ENCODE measurements at places on chromosomes 16 and 17. TPM values are rescaled to one million over a fixed set of nuclear protein-coding genes. Genes with fewer than 3 reads are reported as not detected.

GAN gene
- 16.9 TPM for total RNA-seq

DNA sequence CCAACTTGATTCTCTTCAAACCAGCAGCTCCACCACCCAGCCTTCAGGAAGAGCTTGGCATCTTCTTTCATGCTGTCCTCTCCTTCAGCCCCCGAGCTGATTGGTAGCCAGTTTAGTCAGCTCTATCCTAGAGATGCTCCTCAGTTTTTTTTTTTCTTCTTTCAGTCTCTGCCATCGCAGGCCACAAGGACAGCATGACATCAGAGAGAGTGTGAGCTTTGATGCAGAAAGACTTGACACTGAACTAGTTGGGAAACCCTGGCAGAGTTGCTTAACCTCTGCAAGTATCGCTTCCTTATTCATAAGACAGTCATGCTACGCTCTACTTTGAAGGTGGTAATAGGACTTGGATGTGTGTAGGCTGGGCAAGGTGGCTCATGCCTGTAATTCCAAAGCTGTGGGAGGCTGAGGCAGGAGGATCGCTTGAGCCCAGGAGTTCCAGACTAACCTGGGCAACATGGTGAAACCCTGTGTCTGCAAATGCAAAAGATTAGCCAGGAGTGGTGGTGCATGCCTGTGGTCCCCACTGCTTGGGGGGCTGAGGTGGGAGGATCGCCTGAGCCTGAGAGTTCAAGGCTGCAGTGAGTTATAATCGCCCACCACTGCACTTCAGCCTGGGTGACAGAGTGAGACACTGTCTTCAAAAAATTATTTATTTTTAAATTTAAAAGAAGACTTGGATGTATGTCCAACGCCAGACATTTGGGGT, 2.6 kb downstream of the CD300LB start:
- no peaks in the 10 kb centered on the region for H3K36me3 ChIP-seq
- DNase-seq: no peak
- no peak overlapping the region for H3K4me3 ChIP-seq
- peaks cover 3% of the 10 kb centered on the region for H3K4me1 ChIP-seq

DNA sequence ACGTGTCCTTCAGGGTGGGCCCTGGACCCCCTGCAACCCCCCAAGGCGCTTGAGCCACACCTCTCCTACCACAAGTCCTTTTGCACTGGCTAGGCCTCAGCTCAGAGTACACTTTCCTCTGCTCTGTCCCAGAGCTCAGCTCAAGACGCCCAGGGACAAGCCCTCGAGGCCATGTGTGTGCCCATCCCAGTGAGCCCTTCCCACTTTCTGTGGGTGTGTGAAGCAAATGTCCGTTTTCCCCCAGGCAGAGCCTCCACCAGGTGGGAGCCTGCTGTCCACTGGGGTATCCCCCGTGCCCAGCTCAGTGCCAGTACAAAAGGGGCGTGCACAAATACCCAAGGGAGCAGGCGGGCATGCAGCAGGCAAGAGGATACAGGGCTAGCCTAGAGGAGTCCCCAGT, 18.4 kb downstream of the KIFC3 start:
- no peak overlapping the region for H3K27ac ChIP-seq
- no peak overlapping the region for H3K4me3 ChIP-seq
- peaks cover 6% of the 10 kb centered on the region for H3K4me1 ChIP-seq

DNA sequence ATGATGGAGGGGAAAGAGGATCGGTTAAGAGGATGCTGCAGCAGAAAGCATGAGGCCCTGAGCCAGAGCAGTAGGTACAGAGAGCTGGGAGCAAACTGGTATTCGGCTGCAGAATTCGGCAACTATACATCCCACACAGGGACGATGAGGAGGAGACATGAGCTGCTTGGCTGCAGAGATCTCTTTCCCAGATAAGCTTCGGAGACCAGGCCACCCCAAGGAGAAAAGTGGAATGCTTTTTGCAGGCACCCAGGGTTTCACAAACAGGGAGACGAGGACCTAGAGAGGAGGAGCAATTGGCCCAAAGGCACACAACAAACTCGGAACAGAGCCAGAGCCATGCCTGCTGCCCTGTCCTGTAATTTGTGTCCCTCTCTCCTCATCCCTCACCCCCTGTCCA, 62.0 kb downstream of the TMEM132E start:
- DNase-seq: no peak
- no peak overlapping the region for H3K27ac ChIP-seq
- H3K4me3 ChIP-seq: no peak overlapping the region
- peaks cover 21% of the 10 kb centered on the region for H3K36me3 ChIP-seq

- peaks cover 6% of the 10 kb centered on the region for H3K4me1 ChIP-seq
- no peak overlapping the region for H3K27ac ChIP-seq
- H3K4me3 ChIP-seq: no peak overlapping the region
- H3K36me3 ChIP-seq: peaks cover 55% of the 10 kb centered on the region
These were observed 29.4 kb upstream of the SLC38A8 start for GRCh38 chr16:84072014-84072413.

- no peaks in the 10 kb centered on the region for H3K36me3 ChIP-seq
- no peaks in the 10 kb centered on the region for H3K27me3 ChIP-seq
- peaks cover 34% of the 10 kb centered on the region for H3K4me1 ChIP-seq
- no peak overlapping the region for H3K27ac ChIP-seq
- no peak overlapping the region for H3K4me3 ChIP-seq
These were observed 431.2 kb downstream of the SLC39A11 start for GRCh38 chr17:72661116-72661944.

GLP2R gene
- total RNA-seq: 1.8 TPM

PIP4K2B gene
- total RNA-seq: 66.1 TPM

DNA sequence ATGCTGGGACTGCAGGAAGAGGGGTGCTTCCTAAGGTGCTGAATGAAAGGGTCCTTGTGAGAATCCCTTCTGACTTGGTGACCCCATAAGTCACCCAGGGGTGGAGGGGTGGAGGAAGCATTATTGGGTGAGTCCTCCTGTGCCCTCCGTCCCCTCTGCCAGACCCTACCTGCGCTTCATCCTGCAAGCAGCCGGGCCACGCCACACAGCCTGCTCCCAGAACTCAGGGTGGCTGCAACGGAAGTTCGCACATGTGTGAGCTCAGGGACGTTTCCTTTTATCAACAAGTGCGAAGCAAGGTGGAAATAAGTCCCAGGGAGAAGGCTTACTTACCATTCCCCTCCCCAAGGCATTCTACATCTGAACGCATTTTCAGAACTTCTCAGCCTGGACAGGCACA, 40.9 kb downstream of the COX4I1 start:
- H3K4me1 ChIP-seq: peaks cover 2% of the 10 kb centered on the region
- DNase-seq: no peak
- H3K27me3 ChIP-seq: peaks cover 9% of the 10 kb centered on the region
- H3K36me3 ChIP-seq: no peaks in the 10 kb centered on the region

GUCY2D gene
- 0.39 TPM for total RNA-seq

CCL14 gene
- 1.7 TPM for total RNA-seq

GRCh38 chr16:7946142-7946541, 613.5 kb downstream of the RBFOX1 start:
- no peak overlapping the region for H3K4me3 ChIP-seq
- no peaks in the 10 kb centered on the region for H3K36me3 ChIP-seq
- H3K27ac ChIP-seq: no peak overlapping the region
- no peaks in the 10 kb centered on the region for H3K4me1 ChIP-seq

DNA sequence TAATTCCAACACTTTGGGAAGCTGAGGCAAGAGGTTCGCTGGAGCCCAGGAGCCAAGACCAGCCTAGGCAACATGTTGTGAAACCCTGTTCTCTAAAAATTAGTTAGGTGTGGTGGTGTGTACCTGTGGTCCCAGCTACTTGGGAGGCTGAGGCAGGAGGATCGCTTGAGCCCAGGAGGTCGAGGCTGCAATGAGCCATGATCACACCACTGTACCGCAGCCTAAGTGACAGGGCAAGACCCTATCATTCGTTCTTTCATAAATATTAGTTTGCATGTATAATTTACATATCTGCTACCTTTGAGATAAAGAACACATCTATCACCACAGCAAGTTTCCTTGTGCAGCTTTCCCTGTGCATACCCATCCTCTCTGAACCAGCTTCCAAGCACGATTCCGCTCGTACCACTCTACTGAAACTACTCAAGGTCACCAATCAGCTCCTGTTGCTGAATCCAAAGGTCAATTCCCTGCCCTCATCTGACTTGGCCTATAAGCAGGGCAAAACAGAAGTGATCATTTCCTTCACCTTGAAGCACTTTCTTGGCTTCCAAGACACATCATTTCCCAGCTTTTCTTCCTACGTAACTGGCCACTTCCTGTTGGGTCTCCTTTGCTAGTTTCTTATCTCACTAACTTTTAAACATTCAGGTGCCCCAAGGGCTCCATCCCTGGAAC, 49.1 kb downstream of the GRB2 start:
- no peak overlapping the region for H3K27ac ChIP-seq
- H3K4me1 ChIP-seq: peaks cover 4% of the 10 kb centered on the region
- no peak for DNase-seq
- H3K4me3 ChIP-seq: no peak overlapping the region
- H3K27me3 ChIP-seq: no peaks in the 10 kb centered on the region
- no peaks in the 10 kb centered on the region for H3K36me3 ChIP-seq

SNX20 gene
- 0.61 TPM for total RNA-seq

KRT33B gene
- 0.20 TPM for total RNA-seq

DNA sequence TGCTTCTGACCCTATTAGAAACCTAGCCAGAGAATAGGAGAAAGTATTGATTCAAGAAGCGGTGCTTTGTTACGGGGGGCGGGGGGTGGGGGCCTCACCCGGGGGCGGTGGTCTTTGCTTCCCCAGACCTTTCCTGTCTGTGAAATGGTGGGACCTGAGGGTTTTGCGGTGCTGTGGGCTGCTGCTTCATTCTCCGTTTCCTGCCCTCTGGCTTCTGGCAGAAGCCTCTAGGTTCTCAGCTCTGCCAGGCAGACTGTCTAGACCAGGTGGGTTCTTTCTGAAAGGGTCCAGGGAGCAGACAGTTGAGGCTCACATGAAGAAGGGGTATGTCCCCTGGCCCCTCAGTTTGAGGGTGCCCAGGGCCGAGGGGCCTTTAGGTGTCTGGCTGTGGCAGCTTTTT, 14.0 kb downstream of the GSE1 start:
- peaks cover 41% of the 10 kb centered on the region for H3K36me3 ChIP-seq
- H3K27ac ChIP-seq: no peak overlapping the region
- H3K27me3 ChIP-seq: no peaks in the 10 kb centered on the region

- H3K36me3 ChIP-seq: no peaks in the 10 kb centered on the region
- H3K27ac ChIP-seq: no peak overlapping the region
- H3K27me3 ChIP-seq: no peaks in the 10 kb centered on the region
- no peak for DNase-seq
These were observed 193.1 kb upstream of the IRX6 start for GRCh38 chr16:55130911-55131310.

- no peak overlapping the region for H3K27ac ChIP-seq
- H3K27me3 ChIP-seq: no peaks in the 10 kb centered on the region
- peak; percentile 86 for DNase-seq
- no peaks in the 10 kb centered on the region for H3K4me1 ChIP-seq
- H3K36me3 ChIP-seq: peaks cover 52% of the 10 kb centered on the region
These were observed 92.7 kb downstream of the ABCC1 start for GRCh38 chr16:16042076-16042475.

GRCh38 chr17:62855156-62855555, 47.0 kb upstream of the MARCHF10 start:
- no peaks in the 10 kb centered on the region for H3K36me3 ChIP-seq
- DNase-seq: no peak
- H3K4me1 ChIP-seq: no peaks in the 10 kb centered on the region
- H3K27ac ChIP-seq: no peak overlapping the region
- H3K27me3 ChIP-seq: no peaks in the 10 kb centered on the region

ASB16 gene
- total RNA-seq: 0.11 TPM

- no peaks in the 10 kb centered on the region for H3K27me3 ChIP-seq
- DNase-seq: no peak
- peaks cover 6% of the 10 kb centered on the region for H3K4me1 ChIP-seq
These were observed 109.0 kb upstream of the FAM20A start for GRCh38 chr17:68710035-68710780.

ABCC6 gene
- total RNA-seq: 3.4 TPM

DNA sequence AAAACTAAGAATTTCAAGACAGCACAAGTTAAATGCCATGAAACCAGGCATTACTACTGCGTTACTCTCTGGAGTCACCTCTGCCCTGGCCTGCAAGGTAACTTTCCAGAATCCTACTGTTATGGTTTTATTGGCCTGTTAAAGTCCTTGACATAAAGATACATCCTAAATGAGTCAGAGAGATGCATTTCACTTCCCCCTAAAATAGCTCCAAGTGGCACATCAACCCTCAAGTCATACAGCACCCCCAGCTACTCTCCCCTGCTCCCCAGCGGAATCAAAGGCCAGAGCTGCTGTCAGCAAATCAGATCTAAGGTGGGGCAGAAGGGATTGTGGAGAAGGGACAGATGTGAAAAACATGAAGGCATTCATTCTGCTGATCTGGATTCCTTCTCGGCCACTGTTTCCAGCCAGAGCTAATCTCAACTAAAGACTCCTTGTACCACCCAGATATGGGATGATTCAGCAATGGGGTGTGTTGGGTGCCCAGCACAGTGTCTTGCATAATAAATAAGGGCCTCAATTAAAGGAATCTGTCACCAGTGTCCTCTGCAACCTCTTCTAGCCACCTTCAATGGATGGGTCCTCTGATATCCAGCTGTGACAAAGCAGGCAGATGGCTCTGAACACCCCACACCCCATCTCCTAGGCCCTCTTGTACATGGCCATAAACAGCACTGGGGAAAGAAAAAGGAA, 8.5 kb upstream of the CCL1 start:
- no peaks in the 10 kb centered on the region for H3K27me3 ChIP-seq
- H3K27ac ChIP-seq: no peak overlapping the region
- no peaks in the 10 kb centered on the region for H3K4me1 ChIP-seq
- H3K36me3 ChIP-seq: no peaks in the 10 kb centered on the region
- DNase-seq: no peak
- no peak overlapping the region for H3K4me3 ChIP-seq

FNDC8 gene
- not detected for total RNA-seq

KRTAP2-3 gene
- not detected for total RNA-seq

RAB37 gene
- total RNA-seq: 2.5 TPM

GRCh38 chr16:74713876-74714275, 13.2 kb upstream of the MLKL start:
- no peak for DNase-seq
- H3K36me3 ChIP-seq: peaks cover 2% of the 10 kb centered on the region
- no peaks in the 10 kb centered on the region for H3K27me3 ChIP-seq
- no peak overlapping the region for H3K27ac ChIP-seq
- H3K4me1 ChIP-seq: peaks cover 5% of the 10 kb centered on the region

KRT39 gene
- not detected for total RNA-seq

GRCh38 chr16:75565640-75566039, 539 bp upstream of the GABARAPL2 start:
- H3K4me3 ChIP-seq: peak overlapping the region; percentile 97
- peaks cover 26% of the 10 kb centered on the region for H3K4me1 ChIP-seq
- DNase-seq: no peak
- no peaks in the 10 kb centered on the region for H3K27me3 ChIP-seq
- H3K27ac ChIP-seq: peak overlapping the region; percentile 89
- peaks cover 24% of the 10 kb centered on the region for H3K36me3 ChIP-seq

DNA sequence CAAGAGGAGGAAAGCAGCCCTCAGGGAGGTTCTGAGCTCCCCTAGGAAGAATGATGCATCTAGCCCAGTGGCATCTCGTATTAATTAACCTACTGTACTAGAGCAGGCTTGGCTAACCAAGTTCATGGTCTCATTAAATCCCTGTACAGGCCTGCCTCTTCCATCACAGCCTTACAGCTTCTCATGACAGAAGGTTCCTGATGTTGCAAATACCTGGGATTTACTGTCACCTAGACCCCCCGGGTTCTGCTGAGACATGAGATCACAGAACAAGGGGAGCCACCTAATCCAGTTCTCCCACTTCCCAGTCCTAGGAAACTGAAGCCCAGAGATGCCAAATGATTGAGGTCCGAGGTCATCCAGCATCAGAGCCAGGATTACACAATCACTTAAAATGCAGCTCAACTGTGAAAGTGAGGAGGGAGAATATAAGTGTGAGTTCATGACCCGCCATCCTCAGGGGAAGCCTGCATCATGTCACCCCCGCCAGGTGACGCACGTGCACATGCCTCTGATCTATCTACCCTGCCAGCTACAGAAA, 23.9 kb downstream of the ACLY start:
- H3K4me3 ChIP-seq: no peak overlapping the region
- H3K27ac ChIP-seq: no peak overlapping the region
- peaks cover 95% of the 10 kb centered on the region for H3K36me3 ChIP-seq
- no peak for DNase-seq

Data from spinal cord (tissue), 10 donors.